NCI-H187 (cell line): ENCODE measurements at places on chromosomes 1 and 21.

GRCh38 chr21:29568020-29568697 lies 269.4 kb downstream of the BACH1 start:
- no peak for DNase-seq

- no peak for DNase-seq
These were observed 1.7 kb downstream of the TNFSF4 start for GRCh38 chr1:173205146-173206051.

DNA sequence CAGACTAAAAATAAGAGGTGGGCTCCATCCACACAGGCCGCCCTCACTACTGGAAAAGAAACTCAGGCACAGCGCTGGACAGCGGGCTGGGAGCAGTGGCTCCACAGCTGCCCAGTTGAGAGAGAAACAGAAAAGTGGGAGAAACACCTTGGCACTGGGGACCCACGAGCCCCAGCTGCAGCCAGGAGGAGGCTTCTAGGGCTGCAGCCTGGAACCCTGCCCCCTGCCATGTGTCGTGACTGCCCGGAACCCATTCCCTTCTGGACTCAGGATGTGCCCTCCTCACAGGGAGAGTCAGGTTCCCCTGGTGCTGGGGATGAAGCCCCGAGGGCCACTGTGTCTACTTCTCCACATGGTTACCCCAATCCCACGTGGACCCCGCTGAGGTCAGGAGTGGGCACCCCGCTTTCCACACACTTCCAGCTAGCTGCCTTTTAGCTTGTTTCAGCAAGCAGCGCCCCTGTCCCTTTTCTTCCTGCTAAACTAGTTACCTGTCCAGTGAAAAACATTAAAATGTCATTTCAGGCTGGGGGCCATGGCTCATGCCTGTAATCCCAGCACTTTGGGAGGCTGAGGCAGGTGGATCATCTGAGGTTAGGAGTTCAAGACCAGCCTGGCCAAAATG lies 35.9 kb downstream of the PARP1 start:
- DNase-seq = no peak

DNA sequence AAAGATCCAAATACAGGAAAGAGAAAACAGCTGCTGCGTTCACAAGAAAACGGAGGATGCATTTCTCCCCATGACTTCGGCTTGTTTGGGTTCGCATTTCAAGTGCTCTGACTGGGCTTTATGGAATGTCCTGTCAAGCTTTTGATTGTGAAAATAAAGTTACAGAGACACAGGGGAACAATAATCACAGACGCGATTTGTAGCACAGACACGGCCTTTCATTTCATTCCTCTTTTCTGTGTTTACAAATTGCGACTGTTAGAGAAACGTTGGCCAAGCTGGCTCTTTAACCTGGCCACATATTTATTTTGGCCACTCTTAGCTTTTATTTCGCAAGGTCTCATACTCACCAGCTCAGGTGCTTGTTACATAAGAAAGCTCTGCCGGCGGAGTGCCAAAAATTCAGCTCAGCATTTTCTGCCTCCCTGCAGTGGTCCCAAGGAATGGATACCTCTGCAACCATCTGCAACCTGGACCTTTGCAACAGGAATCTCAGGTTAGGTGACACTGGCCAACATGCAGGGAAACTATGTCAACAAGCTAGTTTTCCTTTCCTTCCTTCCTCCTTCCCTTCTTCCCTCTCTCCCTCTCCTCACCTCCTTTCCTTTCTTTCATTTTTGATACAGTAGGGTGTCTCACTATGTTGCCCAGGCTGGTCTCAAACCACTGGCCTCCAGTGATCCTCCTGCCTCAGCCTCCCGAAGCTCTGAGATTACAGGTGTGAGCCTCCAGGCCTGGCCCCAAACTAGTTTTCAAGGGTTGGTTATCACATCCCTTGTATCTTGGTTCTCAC lies 58.2 kb upstream of the SLC45A1 start:
- no peak for DNase-seq

DNA sequence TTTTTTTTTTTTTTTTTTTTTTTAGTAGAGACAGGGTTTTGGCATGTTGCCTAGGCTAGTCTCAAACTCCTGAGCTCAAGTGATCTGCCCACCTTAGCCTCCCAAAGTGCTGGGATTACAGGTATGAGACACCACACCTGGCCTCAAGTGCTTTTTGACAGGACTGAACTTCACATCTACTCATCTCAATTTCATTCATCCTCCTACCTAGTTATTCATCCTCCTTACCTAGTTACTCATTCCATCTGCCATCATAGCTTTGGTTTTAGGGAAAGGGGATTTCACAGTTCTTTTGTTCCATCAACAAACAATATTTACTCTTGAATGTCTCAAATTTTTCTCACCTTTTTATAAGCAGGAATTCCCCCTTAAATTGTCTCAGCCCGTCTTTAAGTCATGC lies 38.6 kb upstream of the RALGPS2 start:
- DNase-seq = no peak

GRCh38 chr1:147246044-147246690 lies 3.7 kb downstream of the CHD1L start:
- no peak for DNase-seq

GRCh38 chr1:179586107-179586823 lies 5.4 kb upstream of the TDRD5 start:
- no peak for DNase-seq

GRCh38 chr1:220954321-220955075 lies 75.3 kb downstream of the HLX start:
- no peak for DNase-seq

DNA sequence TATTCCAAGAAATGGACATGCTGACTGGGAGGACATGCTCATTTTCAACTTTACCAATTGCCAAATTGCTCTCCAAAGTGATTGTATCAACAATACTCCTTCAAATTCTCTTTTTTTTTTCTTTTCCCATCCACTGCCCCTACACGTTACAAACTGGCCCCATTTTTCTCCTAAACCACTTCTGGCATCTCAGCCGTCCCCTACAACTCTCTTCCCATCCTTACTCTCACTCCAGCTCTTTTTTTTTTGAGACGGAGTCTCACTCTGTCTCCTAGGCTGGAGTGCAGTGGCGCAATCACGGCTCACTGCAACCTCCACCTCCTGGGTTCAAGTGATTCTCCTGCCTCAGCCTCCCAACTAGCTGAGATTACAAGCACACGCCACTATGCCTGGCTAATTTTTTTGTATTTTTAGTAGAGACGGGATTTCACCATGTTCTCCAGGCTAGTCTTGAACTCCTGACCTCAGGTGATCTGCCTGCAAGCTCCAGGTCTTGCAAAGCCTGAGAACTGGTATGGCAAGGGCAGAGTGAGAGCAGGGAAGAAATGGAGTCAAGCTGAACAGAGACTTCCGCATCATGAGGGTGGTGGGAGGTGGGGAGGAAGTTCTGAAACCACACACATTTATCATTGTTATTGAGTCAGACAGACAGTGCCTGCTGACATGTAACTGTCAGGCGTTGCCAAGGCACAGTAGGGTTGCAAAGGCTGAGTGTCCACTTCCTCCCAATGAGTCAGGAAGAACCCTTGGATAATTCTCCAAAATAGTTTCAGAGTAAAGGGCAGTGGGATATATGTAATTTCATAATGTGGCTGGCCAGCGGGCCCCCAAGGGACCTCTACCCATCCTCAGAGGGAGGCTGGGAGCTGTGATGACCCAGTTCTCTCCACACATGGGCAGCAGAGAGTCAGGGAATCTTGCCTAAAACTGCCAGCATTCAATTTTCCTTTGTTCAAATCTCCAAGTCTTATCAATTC lies 17.4 kb downstream of the CELA3A start:
- no peak for DNase-seq

GRCh38 chr1:154157520-154158306 lies 2.8 kb upstream of the NUP210L start:
- DNase-seq = no peak

DNA sequence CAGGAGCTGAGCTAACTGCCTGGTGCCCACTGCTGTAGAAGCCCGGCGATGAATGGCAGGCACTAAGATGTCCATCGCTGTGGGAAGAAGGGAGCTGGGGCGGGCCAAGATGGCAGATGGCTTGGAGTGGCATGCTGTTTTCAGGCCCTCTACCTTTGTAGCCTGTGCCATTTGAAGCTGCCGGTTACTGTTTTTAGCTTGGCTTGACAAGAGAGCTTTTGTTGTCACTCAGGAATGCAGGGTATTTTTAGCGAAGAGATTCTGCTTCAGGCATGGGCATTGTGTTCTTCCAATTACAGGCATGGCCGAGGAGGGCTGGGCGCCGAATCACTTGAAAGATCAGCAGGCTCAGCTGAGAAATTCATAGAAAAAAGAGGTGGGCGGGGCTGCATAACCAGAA lies 348.7 kb downstream of the RPS6KC1 start:
- peak; percentile 4 for DNase-seq

DNA sequence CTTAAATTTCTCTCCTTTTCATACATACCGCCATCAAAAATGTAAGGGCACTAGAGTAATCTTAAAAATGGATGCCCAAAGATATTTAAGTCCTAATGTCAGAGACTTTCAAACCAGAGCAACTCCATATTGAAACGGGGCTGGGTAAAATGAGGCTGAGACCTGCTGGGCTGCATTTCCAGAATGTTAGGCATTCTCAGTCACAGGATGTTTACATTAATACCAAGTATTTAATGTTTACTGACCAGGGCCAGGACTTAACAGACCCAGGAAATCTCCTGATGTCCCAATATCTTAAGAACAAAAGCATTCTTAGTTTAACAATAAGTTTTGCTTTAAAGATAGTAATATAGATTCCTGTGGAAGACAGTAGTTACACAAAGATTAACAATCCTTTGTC lies 563.9 kb upstream of the BEND5 start:
- DNase-seq = no peak

GRCh38 chr1:111399792-111400610 lies 27.5 kb downstream of the OVGP1 start:
- DNase-seq = peak; percentile 44

DNA sequence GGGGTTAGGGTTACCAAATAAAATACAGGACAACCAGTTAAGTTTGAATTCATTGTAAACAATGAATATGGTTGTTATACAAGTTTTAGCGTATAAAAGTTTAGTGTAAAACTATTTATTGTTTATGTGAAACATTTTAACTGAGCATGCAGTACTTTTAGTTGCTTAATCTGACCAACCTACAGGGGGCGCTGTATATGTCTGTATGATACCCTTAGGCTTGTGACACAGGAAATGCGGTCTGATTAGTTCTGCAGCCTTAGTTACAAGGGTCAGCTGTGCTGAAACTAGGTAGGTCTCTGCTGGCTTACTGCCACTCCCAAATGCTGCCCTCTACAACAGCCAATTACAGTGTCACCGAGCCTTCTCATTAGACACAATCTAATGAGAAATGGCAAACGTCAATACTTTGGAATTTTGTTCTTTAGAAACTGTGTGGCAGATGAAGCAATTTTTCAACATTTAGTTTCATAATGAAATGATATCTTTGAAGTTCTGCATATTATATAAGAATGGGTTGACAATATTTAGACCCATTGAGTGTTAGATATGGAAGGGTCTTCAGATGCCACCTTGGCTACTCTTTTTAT lies 56.2 kb downstream of the NTNG1 start:
- DNase-seq = no peak

DNA sequence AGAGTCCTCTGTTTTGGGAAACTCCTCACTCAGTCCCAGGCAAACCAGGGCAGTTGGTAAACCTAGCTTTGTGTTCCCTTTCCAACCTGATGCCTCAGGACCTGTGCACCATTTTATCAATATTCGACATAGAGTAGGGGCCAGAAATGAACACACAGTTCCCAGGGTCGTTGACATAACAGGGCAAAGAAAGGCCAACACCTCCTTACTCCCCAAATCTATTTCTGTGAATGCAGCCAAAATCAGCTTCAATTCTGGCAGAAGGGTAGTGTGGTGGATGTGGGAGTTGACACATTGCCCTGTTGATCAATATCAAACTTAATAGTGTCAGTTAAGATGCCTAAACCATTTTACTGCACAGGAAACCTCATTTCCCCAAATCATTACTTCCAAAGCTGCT lies 104.6 kb upstream of the SPATA6 start:
- no peak for DNase-seq

DNA sequence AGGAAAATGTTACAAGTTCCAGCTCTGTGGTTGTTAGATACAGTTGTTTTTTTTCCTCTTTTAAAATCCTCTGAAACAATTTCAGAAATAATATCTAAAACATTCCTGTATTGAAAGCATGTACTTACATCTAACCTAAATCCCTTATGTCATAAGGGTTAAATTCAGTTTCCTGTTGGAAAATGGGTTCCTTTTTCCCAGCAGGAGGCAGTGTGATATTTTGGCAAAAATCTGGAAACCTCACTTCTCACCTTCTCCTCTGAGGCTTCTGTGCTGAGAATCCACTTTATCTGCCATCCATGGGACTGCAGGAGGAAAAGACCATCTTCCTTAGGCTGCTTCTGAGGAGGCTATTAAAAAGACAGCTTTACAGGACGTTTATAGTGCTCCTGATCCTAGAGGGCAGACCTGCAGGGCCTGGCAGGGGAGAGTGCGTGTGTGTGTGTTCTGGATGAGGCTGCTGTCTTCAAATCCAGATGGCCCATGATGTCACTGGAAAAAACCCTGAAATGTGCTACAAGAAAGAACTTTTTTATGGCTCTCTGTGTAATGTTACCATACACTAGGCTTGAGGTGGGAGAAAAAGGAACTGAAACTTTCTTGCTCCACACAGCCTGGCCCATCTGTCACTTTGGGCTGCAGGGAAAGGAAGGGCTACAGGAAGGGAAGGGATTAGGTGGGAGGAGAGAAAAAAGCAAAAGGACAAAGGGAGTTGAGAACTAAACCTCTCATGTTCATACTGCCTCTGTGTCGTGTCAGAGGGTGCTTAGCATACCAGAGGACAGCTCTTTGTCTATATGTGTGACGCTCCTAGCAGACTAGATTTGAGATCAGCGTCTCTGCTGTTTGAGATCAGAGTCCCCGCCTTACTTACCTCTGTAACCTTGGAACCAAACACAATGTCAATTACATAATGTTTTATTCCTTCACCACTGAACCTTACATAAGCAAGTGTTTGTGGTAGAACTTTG lies 379.2 kb upstream of the SPAG17 start:
- DNase-seq = no peak

DNA sequence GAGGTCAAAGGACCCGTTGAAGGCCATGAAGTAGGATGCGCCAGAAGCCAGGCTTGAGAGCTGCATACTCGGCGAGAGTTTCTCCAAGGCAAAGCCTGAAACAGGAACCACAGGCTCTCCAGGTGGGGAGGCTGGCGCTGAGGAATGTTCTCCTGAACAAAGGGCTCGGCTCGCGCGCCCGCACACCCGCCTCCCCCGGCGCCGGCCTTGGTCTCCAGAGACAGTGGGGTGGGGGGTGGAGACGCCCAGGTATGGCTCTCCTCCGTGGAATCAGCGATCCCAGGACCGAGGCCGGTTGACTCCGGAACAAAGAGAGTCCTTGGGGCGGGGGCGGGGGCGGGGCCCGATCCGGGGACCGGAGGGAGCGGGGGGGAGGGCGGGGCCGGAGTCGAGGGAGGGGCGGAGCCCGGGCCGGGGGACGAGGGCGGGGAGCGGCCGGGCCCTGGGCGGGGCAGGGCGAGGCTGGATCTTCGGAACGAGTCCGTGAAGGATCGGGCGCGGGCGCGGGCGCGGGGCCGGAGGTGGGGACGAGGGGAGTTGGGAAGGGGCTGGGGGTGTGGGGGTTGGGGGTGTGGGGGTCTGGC lies 85.0 kb downstream of the NKAIN1 start:
- DNase-seq = peak; percentile 80

GRCh38 chr1:154748405-154748775 lies 121.7 kb downstream of the KCNN3 start:
- DNase-seq = no peak

- DNase-seq = no peak
These were observed 199.7 kb downstream of the GRIK3 start for GRCh38 chr1:36834586-36834985.
